Activated CD8-positive, alpha-beta T cell treated with anti-CD3 and anti-CD28 coated beads, Interleukin-2, amount 10 ng/mL, durations not matched to agents 7 days and 5 days (primary cell): ENCODE measurements at places on chromosomes 16 and 17. TPM values are rescaled to one million over a fixed set of nuclear protein-coding genes. Genes with fewer than 3 reads are reported as not detected.

DNA sequence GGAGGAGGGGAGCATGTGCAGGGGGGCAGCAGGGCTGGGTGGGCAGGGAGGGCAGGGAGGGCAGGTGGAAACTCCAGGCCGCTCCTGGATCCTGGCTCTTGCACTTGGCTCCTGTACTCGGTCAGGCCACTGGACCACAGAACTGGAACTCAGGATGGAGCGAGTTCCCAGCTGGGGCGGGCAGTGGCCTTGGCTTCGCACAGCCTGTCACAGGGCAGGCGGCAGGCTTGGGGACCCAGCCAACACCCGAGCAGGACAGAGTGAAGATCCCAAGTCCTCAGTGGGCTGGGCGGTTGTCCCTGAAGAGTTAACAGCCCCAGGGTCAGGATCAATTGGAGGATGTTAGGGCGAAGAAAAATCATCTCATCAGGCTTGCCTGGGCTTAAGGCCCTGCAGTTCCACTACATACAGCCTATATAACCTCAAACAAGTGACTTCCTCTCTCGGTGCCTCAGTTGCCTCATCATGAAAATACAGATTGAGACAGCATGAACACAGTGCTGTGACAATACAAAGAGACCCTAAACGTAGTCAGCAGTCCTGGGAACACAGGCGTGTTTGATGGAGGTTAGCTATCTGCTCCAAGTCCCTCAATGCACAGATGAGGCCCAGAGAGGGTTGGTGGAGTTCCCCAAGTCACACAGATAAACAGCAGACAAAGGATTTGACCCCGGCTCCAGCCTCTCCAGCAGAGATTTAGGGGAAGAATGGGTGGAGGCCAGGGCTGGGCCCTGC, 21.9 kb downstream of the ZNF423 start:
- H3K4me3 ChIP-seq: no peak overlapping the region
- no peak overlapping the region for H3K27ac ChIP-seq
- H3K27me3 ChIP-seq: peaks cover 9% of the 10 kb centered on the region
- H3K36me3 ChIP-seq: no peaks in the 10 kb centered on the region

GRCh38 chr17:75771334-75772281, 6.6 kb upstream of the GALK1 start:
- peaks cover 11% of the 10 kb centered on the region for H3K4me1 ChIP-seq
- H3K36me3 ChIP-seq: peaks cover 15% of the 10 kb centered on the region
- no peak for DNase-seq

DNA sequence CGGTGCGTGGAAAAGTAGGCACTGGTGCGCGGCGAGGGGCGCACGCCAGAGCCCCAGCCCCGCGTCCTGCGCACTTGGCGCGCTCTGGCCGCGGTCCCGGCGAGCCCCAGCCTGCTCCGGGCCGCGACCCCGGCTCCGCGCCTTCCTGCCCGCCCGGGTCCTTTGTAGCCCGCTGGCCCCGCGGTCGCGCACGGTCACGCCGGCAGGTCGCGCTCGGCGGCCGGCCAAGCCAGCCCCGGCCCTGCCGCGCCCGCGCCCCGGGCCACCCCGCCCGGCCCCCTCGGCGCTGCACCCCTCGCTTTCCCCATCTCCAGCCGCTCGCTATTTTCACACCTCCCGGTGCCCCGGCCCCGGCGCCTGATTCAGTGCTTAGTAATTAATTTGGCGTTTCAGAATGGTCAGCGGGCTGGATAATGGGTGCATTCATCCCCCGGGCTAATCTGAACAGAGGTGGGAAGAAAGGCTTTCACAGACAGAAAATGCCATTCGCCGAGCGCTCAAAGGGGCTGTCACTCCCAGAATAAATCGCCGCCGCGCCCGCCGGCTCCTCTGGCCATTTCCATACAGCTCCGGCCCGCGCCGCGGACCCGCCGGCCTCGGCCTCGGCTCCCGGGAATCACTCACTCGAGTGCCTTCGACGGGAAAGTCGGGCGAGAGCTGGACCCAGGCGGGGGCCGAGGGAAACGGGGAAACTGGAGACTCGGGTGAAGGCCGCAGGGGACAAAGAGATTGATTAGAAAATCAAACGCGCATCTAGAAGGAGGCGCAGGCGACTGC, 17.8 kb upstream of the NTN1 start:
- H3K36me3 ChIP-seq: peaks cover 2% of the 10 kb centered on the region
- peaks cover 10% of the 10 kb centered on the region for H3K4me1 ChIP-seq
- H3K4me3 ChIP-seq: peak overlapping the region; percentile 18
- no peak for DNase-seq

The IL34 gene
- 0.42 TPM for total RNA-seq

- H3K4me3 ChIP-seq: peak overlapping the region; percentile 70
- H3K4me1 ChIP-seq: peaks cover 88% of the 10 kb centered on the region
- peak; percentile 73 for DNase-seq
- H3K36me3 ChIP-seq: peaks cover 59% of the 10 kb centered on the region
Measured at GRCh38 chr16:87855852-87856715, 13.2 kb downstream of the SLC7A5 start.

DNA sequence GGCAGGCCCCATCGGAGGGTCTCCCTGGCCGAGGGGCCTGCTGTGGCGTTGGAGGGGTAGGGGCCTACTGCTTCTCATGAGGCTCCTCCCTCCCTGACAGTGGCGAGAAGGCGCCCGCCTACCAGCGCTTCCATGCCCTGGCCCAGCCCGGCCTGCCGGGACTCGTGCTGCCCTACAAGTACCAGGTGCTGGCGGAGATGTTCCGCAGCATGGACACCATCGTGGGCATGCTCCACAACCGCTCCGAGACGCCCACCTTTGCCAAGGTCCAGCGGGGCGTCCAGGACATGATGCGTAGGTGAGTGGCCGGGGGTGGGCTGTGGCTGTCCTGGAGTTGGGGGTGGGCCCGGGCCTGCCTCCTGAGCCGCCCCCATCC, 1.7 kb downstream of the CDT1 start:
- H3K27ac ChIP-seq: no peak overlapping the region
- peaks cover 57% of the 10 kb centered on the region for H3K36me3 ChIP-seq
- DNase-seq: no peak
- H3K4me1 ChIP-seq: peaks cover 45% of the 10 kb centered on the region
- H3K4me3 ChIP-seq: peak overlapping the region; percentile 82
- no peaks in the 10 kb centered on the region for H3K27me3 ChIP-seq

DNA sequence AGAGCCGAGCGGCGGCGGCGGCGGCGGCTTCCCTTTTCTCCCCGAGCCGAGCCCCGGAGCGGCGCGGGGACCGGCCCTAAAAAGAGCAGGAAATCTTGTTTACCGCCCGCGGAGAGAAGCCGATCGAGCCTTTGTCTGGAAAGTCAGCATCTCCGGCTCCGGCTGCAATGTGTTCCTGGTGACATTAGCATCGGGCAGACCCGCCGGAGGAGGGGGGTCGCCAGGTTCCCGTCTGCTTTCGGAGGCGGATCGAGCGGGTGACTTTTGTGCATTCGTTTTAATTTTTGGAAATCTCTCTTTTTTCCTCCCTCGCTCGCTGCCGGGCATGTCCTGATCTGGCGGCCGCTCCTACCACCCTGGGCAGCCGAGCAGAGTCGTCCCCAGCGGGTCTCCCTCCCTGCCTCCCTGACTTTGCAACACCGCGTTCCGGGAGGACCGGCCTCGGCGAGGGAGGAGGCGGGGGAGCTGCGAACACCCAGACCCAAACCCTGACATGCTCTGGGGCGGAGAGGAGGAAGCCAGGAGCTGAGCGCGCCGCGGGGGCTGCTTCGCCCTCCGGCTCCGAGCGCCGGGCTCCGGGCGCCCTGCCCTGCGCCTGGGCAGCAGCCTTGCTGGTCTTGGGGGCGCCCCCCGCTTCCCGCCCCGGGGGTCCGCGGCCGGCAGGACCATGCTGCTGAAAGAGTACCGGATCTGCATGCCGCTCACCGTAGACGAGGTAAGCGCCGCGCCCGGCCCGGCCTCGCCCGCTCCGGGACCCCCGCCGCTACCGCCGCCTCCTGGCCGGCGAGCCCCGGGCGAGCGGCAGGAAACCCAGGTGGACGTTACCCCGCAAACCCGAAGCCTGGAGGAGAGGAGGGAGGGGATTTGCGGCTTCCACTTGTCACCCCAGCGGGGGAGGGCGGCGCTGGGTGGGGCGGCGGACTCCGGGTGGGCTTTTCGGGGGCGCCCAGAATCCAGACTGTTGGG, 690 bp downstream of the PITPNC1 start:
- no peaks in the 10 kb centered on the region for H3K27me3 ChIP-seq
- peak overlapping the region; percentile 90 for H3K27ac ChIP-seq
- peak; percentile 67 for DNase-seq
- H3K36me3 ChIP-seq: peaks cover 24% of the 10 kb centered on the region
- peak overlapping the region; percentile 89 for H3K4me3 ChIP-seq

GRCh38 chr17:80119271-80119791, 17.9 kb downstream of the GAA start:
- no peaks in the 10 kb centered on the region for H3K4me1 ChIP-seq
- no peaks in the 10 kb centered on the region for H3K36me3 ChIP-seq
- peaks cover 3% of the 10 kb centered on the region for H3K27me3 ChIP-seq
- no peak for DNase-seq
- H3K4me3 ChIP-seq: no peak overlapping the region
- H3K27ac ChIP-seq: no peak overlapping the region

GRCh38 chr17:19538095-19539039, 4.7 kb downstream of the SLC47A1 start:
- peaks cover 8% of the 10 kb centered on the region for H3K4me1 ChIP-seq
- H3K27me3 ChIP-seq: peaks cover 29% of the 10 kb centered on the region
- no peak overlapping the region for H3K27ac ChIP-seq
- no peak overlapping the region for H3K4me3 ChIP-seq
- no peaks in the 10 kb centered on the region for H3K36me3 ChIP-seq

GRCh38 chr17:50172936-50173334, 7.1 kb downstream of the SGCA start:
- DNase-seq: no peak
- H3K4me3 ChIP-seq: no peak overlapping the region
- no peaks in the 10 kb centered on the region for H3K27me3 ChIP-seq
- peaks cover 17% of the 10 kb centered on the region for H3K4me1 ChIP-seq

DNA sequence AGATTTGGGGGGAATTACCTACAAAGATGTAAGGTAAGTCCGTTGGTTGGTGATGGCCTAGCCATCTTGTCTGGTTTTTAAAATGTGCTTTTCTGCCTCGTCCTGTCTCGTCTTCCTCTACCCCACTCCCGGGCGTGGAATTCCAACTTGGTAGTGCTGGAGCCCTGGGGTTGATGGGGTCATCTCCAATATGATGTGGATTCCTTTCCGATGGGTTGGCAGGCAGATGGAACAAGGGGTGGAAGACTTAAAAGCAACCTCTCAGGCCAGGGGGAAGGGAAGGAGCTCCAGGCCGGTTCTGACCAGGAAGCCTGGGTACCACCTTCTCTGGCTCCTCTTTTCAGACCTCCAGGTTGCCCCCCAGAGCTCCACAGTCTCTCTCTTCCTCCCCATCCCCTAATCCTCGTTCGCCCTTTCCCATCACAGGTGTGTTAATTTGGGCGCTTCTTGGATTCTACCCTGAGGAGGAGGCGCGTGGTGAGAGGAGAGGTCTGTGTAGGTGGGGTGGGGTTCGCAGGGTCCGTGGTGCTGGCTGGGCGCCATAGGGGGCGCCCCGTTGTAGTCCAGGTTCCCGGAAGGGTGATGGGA, 5.1 kb upstream of the HOXB2 start:
- H3K27me3 ChIP-seq: no peaks in the 10 kb centered on the region
- no peak for DNase-seq
- H3K36me3 ChIP-seq: peaks cover 7% of the 10 kb centered on the region
- H3K4me1 ChIP-seq: peaks cover 41% of the 10 kb centered on the region
- no peak overlapping the region for H3K4me3 ChIP-seq
- H3K27ac ChIP-seq: no peak overlapping the region

The MPP2 gene
- total RNA-seq: 1.8 TPM

DNA sequence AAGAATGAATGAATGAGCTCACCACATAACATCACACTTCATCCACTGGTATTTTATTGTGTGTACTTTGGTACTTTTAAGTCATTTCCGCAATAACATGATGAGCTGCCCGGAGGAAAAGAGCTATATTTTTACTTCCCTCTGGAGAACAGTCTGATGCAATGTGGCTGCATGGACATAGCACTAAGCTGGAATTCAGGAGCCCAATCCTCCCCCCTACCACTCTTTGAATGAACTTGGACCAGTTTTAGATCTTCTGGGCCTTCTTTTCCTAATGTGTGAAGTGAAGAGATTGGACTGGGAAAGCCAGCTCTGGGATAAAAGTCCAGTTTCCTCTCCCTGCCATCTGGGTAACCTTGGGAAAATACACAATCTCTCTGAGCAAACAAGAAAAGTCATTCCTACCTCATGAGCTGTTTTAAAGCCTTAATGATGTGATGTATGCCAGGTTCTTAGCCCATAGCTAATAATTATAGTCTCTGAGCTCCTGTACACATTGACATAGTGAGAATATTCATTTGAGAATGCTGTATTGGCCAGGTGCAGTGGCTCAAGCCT, 79.3 kb downstream of the ABCC12 start:
- no peaks in the 10 kb centered on the region for H3K36me3 ChIP-seq
- no peak for DNase-seq
- no peaks in the 10 kb centered on the region for H3K4me1 ChIP-seq

GRCh38 chr17:4368341-4368740, 1.9 kb upstream of the UBE2G1 start:
- DNase-seq: no peak
- no peaks in the 10 kb centered on the region for H3K27me3 ChIP-seq
- H3K4me3 ChIP-seq: no peak overlapping the region
- peaks cover 7% of the 10 kb centered on the region for H3K36me3 ChIP-seq

DNA sequence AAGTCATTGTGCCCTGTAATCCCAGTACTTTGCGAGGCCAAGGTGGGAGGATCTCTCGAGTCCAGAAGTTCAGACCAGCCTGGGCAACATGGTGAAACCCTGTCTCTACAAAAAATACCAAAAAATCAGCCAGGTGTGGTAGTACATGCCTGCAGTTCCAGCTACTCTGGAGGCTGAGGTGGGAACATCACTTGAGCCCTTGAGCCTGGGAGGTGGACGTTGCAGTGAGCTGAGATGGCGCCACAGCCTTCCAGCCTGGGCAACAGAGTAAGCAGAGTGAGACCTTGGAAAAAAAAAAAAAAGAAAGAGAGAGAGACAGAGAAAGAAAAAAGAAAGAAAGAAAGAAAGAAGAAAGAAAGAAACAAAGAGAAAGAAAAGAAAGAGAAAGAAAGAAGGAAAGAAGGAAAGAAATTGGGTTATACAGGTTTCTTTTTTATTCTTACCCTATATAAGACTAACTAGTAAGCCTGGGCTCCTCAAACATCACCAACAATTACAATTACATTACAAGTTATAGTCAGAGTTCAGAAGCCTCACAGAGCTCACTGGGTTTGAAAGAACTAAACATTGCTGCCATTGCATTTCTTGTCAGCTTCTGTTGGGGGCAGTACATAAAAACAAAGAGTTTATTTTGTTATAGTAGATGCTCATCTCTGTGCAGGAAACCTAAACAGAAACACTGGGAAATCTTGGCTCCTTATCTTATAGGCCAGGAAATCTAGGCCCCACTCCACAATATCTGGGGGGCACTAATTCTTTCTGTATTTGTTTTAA, 6.7 kb upstream of the ABCA9 start:
- peaks cover 33% of the 10 kb centered on the region for H3K4me1 ChIP-seq
- no peak overlapping the region for H3K4me3 ChIP-seq
- peaks cover 7% of the 10 kb centered on the region for H3K27me3 ChIP-seq
- H3K27ac ChIP-seq: no peak overlapping the region
- H3K36me3 ChIP-seq: peaks cover 7% of the 10 kb centered on the region
